ENCODE measurements at places on chromosomes 3 and 15.
A peak's percentile ranks its signal among the peaks of the same experiment; 100 is the strongest.

DNA sequence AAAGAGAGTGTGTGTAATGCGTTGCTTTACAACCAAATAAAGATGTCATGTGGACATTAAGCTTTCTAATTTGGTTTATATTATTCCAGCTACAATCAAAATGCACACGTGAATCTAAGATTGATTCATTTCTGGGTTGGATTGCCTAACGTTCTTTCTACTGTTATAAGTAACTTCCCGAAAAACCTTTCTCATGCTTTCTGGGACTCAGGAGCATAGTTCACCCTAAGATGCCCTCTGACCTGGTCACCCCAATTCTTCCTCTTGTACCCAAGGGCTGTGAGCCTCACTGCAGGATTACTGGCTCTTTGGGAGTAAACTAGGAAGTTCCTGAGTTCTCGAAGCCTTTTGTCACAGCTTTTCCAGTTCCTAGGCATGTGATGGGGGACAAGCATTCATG is 12.7 kb upstream of the LMCD1 start:
- DNase-seq, result no peak

- no peak for DNase-seq
Measured at GRCh38 chr3:126291537-126291936, 65.7 kb downstream of the KLF15 start.

GRCh38 chr15:93458597-93458996 is 369.6 kb upstream of the RGMA start:
- DNase-seq, result no peak

- DNase-seq, result no peak
Measured at GRCh38 chr3:183061391-183062172, 37.7 kb downstream of the MCCC1 start.

GRCh38 chr3:13125092-13126015 is 52.1 kb upstream of the IQSEC1 start:
- no peak for DNase-seq

- DNase-seq, result no peak
Measured at GRCh38 chr3:66107855-66108254, 69.1 kb upstream of the MAGI1 start.

DNA sequence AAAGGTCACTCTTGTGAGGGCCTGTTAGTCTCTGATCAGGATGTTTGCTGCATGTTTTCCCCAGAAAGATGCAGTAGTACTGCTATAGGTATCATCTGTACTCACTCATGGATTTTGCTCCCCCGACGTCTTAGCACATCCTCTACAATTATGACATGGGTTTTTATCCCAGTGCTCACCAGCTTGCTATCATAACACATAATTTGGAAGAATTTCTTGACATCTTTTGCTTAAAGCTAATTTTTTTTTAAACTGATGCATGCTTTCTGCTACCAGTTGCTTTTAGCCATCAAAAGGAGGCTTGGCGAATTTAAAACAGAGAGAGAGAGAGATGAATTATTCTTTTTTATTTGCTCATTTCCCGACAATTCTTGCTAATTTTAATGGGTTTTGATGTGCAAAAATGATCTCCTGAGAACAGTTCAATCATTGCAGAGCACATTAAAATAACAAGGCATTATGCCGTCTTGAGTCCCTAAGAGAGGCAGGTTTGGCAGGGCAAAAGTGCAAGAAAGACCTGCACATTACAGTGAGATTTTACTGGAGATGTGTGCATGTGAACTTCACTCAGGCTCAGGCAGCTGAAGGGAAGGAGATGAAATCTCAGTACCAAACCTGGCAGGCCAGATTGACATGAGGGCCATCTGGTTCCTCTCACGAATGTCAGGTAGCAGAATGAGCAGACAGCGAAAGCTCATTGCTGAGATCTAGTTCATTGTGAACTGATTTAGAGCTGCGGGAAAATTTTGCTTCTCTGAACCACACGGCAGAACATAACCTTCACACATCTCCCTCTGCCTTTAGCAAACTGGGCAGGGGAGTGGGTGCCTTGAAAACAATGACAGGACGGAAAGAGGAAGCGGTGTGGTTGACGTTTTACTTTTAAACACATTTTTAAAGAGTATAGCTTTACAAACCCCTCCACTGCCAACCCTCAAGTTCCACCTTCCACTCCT is 25.9 kb upstream of the GOLGA8B start:
- DNase-seq, result peak; percentile 20

GRCh38 chr15:36468746-36469145 is 110.7 kb upstream of the CDIN1 start:
- DNase-seq, result no peak

Data from NCI-H69 (cell line).